Right renal cortex interstitium (tissue), 3 donors: ENCODE measurements at places on chromosomes 16 and 17.

DNA sequence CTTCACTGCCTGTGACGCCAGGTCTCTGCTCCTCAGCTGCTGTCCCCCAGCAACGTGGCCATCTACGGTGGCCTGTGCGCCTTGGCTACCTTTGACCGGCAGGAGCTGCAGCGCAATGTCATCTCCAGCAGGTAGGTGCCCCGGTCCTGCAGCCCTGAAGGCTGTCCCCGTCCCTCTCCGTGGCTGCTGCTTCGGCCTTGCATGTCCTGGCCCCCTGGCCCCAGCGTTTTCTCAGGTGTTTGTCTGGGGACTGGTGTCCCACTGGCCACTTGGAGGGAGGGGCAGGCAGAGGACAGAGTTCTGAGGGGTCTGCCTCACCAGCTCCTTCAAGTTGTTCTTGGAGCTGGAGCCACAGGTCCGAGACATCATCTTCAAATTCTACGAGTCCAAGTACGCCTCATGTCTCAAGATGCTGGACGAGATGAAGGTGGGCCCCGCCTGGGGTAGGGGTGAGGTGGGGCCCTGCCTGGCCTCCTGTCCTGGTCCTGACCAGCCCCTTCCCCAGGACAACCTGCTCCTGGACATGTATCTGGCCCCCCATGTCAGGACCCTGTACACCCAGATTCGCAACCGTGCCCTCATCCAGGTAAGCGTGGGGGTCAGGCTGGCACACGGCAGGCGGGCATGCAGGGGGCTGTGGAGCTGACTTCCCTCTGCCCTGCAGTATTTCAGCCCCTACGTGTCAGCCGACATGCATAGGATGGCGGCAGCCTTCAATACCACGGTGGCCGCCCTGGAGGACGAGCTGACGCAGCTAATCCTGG lies 4.4 kb downstream of the GPS1 start:
- no peak for DNase-seq

- DNase-seq: no peak
Observed at GRCh38 chr17:73476890-73477350, 165.1 kb upstream of the CDC42EP4 start.

GRCh38 chr16:70298988-70299938 lies at the start of gene DDX19B:
Gene DDX19B, plus strand, starts transcription at chr16:70299186. Its CDS starts 112 bp downstream, at chr16:70299298.
- peak; percentile 54 for DNase-seq

DNA sequence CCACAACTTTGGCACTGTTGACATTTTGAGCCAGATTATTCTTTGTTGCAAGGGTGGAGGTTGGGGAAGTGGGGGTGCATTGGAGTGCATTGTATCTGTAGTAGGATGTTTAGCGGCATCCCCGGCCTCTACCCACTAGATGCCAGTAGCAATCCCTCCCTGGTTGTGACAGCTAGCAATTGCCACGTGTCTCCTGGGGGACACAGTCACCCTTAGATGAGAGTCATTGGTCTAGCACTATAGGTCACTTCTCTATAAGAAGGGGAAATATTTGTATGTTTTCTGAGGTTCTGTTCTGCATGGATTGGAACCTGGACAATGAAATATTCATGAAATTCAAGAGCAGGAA lies 32.4 kb downstream of the MSI2 start:
- no peak for DNase-seq

GRCh38 chr16:17691899-17692176 lies 221.1 kb upstream of the XYLT1 start:
- no peak for DNase-seq

GRCh38 chr16:16096858-16097213 lies 126.5 kb downstream of the ABCC6 start:
- DNase-seq: no peak

DNA sequence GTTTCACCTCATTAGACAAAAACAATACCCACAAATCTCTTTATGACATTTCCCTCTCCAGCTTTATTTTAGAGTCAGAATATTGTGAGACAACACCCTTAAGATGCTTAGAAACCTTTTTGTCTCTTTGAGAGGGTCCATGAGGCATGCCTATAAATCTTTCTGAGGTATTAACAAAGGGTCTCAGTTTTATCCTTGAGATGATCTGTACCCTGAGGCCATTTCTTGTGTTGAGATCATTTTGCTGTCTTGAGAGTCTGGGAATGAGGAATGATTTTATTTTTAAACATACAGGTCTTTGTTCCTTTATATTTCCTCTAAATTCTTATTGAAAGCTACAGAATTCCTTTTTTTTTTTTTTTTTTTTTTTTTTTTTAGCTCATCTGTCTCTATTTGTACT lies 179.7 kb upstream of the HS3ST4 start:
- no peak for DNase-seq

- DNase-seq: no peak
Observed at GRCh38 chr17:53217311-53217710, 605.4 kb upstream of the KIF2B start.

GRCh38 chr16:46928811-46929210 lies 44.6 kb downstream of the GPT2 start:
- DNase-seq: no peak

DNA sequence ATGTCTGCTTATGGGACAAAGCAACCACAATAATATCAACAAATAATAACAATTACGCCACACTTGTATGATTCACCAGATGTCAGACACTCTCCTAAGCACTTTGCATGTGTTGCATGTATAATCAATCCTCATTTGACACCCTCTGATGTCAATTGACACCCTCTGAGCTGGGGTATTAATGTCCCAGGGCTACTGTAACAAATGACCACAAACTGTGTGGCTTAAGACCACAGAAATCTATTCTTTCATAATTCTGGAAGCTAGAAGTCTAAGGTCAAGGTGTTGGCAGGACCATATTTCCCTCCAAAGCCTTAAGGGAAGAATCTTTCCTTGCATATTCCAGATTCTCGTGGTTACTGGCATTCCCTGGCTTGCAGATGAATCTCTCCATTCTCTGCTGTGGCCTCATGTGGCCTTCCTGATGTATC lies 112.7 kb downstream of the NPIPB5 start:
- DNase-seq: no peak

GRCh38 chr16:74575807-74576643 lies 30.9 kb downstream of the GLG1 start:
- no peak for DNase-seq

- no peak for DNase-seq
Observed at GRCh38 chr16:28943281-28943680, 7.5 kb upstream of the NFATC2IP start.

- no peak for DNase-seq
Observed at GRCh38 chr16:62213763-62214162, 177.5 kb upstream of the CDH8 start.

- no peak for DNase-seq
Observed at GRCh38 chr16:81481207-81481821, 36.7 kb downstream of the CMIP start.

GRCh38 chr16:4081047-4081446 lies 35.2 kb downstream of the ADCY9 start:
- DNase-seq: no peak

- DNase-seq: no peak
Observed at GRCh38 chr16:87435372-87436224, 43.5 kb downstream of the MAP1LC3B start.

- no peak for DNase-seq
Observed at GRCh38 chr17:75535119-75535537, 9.6 kb downstream of the LLGL2 start.

DNA sequence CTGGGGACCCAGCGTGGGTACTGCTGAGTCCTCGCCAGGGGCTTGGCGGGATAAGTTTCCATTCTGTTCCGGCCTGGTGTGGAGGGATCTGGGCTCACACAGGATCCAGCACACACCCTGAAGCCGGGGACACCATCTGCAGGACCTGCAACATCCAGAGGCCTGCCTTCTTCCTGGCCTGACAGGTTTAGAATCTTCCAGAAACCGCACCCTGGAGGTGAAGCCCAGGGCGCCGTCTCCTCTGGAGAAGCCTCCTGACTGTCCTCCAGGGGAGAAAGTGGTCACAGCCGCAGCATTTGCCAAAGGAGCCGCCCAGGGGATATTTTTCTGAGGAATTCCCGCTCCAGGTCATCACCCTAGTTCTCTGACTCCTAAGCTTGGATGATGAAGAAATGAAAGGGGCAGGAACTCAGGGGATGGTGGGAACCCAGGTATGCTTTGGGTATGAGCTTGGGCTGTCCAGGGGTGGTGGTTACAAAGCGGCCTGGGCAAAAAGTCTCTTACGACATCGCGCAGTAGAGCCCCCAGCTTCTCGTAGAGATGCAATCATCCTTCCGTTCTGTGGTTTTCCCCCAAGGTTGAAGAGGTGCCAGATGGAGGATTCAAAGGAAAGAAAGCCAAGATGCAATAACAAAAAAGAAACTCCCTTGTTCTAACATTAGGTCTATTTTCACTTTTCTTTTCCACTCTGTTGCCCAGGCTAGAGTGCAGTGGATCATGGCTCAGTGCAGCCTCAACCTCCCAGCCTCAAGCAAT lies 9.1 kb upstream of the CRISPLD2 start:
- DNase-seq: no peak

DNA sequence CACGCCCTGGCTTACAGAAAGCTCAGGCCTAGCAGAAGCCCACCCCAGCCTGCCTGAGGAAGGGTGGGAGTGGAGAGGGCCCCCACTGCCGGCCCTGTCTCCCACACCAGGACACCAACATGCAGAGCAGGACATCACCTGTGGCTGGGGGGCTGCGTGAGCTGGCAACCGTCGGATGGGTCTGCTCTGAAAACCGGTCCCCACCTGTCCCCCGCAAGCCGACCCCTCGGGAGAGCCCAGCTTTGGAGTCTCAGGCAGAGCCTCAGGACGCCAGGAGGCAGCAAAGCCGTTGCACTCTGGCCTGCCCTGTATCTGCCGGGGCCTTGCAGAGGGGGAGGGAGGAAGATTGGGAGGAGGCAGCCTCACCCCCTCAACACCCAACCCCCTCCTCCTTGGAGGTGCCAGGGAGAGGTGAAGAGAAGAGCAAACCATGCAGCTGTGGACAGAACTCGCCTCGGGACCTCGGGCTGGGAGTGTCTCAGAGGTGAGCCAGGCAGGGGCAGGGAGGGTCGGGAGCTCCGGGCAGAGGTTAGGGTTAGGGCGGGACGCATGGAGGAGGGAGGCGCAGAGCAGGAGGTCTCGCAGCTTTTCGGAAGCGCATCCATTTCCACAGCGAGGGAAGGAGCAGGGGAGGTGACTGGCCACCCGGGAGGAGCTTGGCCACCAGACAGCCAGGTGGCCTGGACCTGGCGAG lies 30.4 kb upstream of the ZC3H18 start:
- no peak for DNase-seq

DNA sequence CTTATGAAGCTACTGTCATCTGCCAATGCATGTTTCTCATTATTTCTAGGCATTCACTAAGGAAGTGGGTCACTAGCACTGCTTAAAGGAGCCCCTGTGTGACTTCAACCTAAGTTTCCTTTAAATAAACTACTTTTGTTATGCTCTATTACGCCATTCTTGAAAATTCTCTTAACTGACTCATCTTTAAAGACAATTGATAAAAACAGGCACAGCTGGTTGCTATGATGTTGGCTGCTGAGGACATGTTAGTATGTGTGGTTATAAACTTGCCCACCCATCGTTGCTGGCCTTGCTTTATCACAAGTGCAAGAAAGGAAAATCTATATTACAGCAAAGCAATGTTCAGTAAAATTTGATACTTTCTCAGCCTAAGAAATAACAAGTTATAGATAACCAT lies 75.8 kb upstream of the CNTNAP4 start:
- DNase-seq: no peak

GRCh38 chr16:28823291-28823872 lies 583 bp downstream of the ATXN2L start:
- no peak for DNase-seq

DNA sequence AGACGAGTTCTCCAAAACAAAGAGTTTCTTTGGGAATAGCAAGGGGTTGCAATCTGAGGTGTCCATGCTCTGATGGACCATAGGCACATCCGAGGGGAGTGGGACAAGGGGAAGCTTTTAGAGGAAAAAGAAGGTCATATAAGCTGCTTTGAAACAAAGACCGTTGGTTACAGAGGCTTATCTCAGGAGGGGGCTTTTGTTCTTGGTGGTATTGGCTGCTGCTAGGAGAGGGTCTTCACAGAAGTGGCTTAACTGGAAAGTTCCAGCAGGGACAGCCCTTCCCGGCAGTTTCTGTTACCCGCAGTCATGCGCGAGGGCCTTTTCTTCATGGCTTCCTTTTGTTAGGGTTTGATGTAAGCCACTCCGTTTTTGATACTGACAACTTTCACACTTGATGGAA lies 76.0 kb downstream of the RAP1GAP2 start:
- no peak for DNase-seq

GRCh38 chr16:51967646-51968045 lies 579.3 kb downstream of the TOX3 start:
- DNase-seq: no peak

DNA sequence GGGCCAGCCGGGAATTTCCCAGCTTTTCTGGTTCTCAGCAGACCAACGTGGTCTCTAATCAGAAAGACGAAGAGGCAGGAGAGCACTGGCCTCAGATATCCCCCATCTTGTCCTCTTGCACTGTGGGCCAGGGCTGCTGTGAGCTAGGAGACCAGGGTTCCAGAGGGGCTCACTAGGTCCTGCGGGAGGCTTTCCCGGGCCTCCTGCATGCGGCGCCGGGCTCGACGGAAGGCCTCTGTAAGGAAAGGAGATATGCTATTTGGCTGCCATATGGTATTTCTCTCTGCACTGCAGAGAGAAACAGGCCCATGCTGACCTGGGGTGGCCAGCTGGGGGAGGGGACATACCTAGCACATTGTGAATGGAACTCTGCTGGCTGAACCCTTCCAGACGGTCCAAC lies 13.1 kb downstream of the MKS1 start:
- DNase-seq: no peak

DNA sequence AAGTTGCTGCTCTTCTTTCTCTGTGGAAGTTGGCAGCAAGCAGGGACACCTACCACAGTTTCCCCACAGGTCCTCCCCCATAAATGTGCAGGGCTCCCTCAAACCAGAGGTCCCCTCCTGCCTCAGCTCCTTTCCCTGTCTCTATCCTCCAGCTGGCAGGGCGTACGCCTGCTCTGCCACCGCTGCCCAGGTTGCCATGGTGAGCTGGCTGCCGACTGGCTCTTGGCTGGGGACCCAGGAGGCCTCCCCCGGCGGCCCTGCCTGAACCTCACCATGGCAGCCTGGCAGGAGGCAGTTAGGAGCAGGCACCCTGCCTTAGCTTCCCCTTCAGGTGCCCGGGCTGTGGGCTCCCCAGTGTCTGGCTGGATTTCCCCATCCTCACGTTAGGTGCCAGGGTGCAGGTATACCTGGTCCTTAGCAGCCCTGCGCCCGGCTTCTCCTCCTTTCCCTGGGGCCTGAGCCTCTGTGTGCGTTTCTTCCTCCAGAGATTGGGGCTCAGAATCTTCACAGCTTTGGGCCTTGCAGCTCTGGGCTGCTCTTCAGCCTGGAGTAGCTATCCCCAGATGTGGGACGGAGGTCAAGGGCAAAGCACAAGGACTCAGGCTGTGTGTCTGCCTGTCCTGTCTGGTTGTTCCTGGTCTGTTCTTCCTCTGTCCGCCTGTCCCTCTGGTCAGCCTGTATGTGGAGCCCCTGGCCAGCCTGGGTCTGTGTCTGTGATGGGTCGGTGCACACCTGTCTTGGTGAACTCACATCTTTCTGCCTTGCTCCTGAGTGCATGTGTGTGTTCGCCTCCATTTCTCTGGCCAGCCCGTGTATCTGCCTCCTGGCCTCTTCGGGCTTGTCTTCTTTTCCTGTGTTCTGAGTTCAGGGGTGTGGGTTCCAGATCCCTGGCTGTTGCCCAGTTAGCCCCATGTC lies 15.7 kb downstream of the GJD3 start:
- DNase-seq: no peak
